ENCODE measurements at places on chromosomes 4 and X. TPM values are rescaled to one million over a fixed set of nuclear protein-coding genes. Genes with fewer than 3 reads are reported as not detected.

HGFAC gene
- 1.5 TPM for total RNA-seq

SPP1 gene
- 249 TPM for total RNA-seq

VCX gene
- total RNA-seq = 1.5 TPM

NR3C2 gene
- 0.96 TPM for total RNA-seq

METTL14 gene
- 26.3 TPM for total RNA-seq

FGFBP2 gene
- total RNA-seq = not detected

All from PC-9 (cell line).